Suprapubic skin (tissue), 4 donors: ENCODE measurements at places on chromosomes 7 and 10.

DNA sequence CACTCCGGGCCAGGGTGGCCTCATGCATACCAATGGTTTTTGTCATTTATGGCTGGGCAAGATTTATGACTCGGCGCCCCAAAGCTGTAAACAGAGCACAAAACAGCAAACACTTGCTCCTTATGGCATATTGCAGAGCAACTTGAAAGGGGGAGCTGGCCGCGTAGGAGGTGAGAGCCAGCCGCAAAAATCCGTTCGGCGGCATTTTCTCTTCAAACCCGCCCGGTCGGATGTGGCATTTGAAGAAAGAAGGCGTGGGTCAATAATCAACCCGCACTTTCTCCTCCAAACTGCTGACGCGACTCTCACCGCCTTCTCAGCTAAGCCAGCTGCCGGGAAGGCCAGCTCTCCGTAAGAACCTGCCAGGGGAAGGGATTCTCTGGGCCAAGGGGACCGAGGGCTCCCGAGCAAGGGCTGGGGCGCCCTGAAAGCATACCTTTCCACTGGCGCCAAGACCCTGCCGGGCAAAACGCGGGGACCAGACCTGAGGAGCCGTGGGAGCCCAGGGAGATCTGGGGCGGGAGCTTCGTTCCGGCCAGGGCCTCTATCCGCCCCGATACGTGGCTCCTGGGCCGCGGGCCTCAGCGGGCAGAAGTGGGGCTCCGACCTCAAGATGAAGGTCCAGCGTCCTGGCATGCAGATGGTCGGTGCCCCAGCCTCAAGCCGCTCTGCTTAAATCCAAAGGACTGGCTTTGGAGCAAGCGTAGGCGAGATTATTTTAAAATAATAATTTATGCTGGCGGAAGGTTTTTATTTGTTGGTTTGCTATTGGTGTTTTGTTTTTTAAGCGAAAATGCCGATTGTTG, 12.9 kb upstream of the HOXA2 start:
- DNase-seq, result peak; percentile 55

GRCh38 chr10:10584161-10584560, 433.5 kb upstream of the CELF2 start:
- no peak for DNase-seq

DNA sequence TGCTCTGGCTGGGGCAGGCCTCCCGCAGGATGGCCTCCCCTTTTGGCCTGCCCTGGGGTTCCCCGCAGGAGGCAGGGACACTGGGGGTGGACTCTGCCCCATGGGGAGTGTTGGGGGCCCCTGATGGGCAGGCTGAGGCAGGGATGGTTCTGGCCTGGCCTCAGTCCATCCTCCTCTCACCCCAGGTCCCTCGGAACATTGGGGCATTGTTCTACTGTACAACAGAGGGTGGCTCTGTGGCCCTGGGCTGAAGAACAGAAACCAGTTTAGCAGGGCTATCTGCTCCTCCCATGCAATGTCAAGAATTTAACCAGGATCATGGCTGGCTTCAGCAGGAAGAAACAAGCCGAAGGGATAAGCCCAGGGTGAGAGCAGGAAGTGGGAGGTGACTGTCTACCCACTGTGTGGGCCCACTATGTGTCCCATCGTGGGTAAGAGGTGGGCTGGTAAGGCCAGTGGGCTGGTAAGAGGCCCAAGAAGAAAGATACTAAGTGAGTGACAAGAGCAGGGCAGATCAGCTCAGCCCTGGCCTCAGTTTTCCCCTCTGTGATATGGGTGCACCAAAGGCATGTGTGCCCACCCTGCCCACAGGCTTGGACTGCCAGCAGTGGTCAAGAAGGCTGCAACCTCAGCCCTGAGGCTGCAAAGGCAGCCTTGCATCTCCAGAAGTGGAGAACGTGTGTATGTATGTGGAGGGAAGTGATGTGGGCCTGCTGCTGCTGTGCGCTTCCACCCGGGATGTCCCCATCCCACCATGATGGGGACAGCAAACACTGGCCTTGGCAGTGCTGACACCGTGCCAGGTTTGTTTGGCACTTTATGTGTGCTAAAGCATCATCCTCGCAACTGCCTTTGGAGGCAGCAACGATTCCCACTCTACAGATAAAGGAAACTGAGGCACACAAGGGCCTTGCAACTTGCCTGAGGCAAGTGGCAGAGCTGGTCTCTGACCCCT, 138.9 kb downstream of the SH3PXD2A start:
- no peak for DNase-seq

GRCh38 chr7:90474284-90475210, 5.1 kb downstream of the PTTG1IP2 start:
- no peak for DNase-seq

- DNase-seq, result no peak
These were observed 226.0 kb downstream of the BMPER start for GRCh38 chr7:34131371-34131770.

DNA sequence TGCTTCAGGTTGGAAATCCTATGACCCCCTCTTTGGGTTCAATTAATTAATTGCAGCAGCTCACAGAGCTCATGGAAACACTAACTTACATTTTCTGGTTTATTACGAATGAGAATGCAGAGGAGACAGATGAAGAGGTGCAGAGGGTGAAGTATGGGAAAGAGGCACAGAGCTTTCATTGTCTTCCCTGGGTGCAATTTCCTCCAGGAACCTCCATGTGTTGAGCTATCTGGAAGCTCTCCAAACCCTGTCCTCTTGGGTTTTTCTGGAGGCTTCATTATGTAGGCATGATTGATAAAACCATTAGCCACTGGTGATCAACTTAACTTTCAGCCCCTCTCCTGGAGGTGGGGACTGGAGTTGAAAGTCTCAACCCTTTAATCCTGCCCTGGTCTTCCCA, 133.0 kb upstream of the AUTS2 start:
- DNase-seq, result no peak

GRCh38 chr7:1712907-1713501, 42.9 kb downstream of the ELFN1 start:
- no peak for DNase-seq

- no peak for DNase-seq
These were observed 115.0 kb downstream of the PLXDC2 start for GRCh38 chr10:19930936-19931893.
